ENCODE measurements at places on chromosomes 11 and 22.

GRCh38 chr11:61787928-61788491 is 4.4 kb downstream of the TMEM258 start:
- peak; percentile 95 for DNase-seq

- peak; percentile 20 for DNase-seq
These were observed 48.8 kb downstream of the ARHGAP32 start for GRCh38 chr11:129143335-129143734.

DNA sequence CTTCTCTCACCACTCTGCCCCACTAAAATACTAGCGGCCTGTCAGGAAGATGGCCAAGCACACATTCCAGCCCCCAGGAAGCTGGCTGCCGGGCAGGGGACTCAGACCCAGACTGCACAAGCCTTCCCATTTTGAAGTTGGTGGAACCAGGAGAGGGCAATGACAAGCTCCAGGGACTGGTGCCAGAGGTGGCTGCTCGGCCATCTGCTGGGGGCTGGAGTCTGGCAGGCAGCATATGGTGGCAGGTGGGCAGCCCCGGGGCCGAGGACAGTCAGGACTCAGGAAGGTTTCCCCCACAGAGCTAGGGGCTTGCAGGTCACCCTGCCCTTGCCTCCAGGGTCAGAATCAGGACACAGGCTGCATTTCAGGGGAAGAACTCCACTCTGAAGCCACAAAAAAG is 22.6 kb downstream of the KCNJ5 start:
- no peak for DNase-seq

GRCh38 chr11:118910309-118911112 is 15.2 kb downstream of the BCL9L start:
- DNase-seq, result no peak

DNA sequence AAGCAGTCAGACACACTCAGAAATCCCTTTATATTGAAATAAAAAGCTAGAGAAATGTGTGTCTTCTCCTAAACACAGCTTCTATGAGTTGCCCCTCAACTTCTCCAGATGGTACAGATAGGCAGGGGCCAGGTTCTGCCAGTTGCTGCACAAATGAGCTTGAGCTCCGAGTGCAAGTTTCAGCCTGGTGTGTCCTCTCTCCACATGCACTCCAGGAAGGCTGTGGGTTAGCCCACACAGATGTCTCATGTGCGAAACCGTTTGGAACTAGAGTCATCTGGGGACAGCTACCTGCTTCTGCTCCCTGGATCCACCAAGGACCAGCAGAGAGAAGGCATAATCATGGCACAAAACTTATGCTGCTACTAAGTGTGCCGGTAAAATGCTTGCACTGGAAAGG is 812.6 kb downstream of the OPCML start:
- no peak for DNase-seq

- DNase-seq, result no peak
These were observed 386.5 kb downstream of the SOX6 start for GRCh38 chr11:15969701-15970329.

DNA sequence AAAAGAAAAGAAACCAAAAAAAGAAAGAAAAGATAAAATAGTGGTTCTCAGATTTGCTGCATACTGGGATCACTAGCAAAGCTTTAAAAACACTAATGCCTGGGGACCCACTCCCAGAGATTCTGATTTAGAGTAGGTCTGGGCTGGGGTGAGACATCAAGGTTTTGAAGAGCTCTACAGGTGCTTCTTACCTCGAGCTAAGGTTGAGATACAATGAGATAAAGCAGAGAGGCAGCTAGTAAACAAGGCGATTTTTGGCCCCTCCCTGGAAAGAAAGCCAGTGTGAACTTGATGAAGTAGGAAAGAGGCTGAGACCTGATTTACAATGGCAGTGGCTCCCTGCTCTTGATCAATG is 327.6 kb upstream of the CCDC90B start:
- no peak for DNase-seq

DNA sequence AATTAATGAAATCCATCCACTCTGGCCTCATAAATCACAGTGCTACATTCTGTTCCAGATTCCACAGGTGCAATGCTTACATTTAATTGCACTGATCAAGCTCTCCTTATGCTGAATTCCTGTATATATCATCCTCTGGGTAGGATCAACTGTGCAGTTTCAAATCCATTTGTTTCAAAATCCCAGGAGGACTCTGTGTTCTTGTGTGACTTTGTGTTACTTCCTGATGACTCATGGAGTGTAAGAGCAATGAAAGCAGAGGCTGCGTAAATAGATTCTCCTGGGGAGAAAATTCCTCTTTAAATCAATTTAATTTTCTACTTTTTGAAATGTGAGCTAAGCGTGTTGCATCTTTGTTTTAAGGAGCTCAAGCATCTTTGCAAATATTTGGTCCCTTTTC is 752.7 kb downstream of the METTL15 start:
- no peak for DNase-seq

GRCh38 chr22:44454113-44454769 is 43.8 kb downstream of the RTL6 start:
- DNase-seq, result no peak

DNA sequence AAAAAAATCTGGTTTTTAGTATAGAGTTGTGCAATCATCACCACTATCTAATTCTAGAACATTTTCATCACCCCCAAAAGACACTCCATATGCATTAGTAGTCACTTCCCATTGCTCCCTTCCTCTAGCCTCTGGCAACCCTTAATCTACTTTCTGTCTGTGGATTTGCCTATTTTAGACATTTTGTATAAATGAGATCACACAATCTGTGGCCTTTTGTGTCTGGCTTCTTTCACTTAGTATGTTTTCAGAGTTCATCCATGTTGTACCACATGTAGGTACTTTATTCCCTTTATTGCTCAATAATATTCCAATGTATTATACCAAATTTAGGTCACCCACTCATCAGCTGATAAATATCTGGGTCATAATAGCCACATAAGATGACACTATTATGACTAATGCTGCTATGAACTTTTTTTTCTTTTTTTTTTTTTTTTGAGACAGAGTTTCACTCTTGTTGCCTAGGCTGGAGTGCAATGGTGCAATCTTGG is 67.5 kb upstream of the SCUBE2 start:
- no peak for DNase-seq

- no peak for DNase-seq
These were observed 212.6 kb upstream of the NAV2 start for GRCh38 chr11:19499999-19500398.
